ENCODE measurements at places on chromosomes 12 and 14.
A peak's percentile ranks its signal among the peaks of the same experiment; 100 is the strongest.

- peak; percentile 84 for DNase-seq
Measured at GRCh38 chr12:71662849-71663560, 643 bp downstream of the ZFC3H1 start.

DNA sequence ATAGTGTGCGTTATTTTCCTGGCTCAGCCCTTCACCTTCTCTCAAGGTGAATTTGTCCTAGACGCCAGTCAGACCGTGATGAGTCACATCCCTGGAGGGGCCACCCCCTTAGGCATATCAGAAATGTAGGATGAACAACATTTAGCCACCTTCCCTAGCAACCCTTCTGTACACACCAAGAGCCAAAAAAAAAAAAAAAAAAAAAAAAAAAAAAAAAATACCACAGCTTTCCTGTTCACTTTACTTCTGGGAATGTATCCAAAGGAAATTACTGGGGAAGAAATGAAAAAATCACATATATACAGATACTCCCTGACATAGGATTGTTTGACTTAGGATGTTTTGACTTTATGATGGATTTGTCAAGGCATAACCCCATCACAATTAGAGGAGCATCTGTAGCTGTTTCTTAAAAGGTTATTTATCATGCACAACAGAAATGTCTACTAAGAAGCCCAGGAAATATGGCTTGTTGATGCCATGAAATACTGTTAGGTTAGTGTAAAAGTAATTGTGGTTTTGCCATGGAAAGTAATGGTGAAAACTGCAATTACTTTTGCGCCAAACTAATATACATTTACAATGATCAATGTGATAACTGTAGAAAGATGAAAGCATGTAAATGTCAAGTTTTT is 68.2 kb upstream of the BDKRB2 start:
- no peak for DNase-seq

DNA sequence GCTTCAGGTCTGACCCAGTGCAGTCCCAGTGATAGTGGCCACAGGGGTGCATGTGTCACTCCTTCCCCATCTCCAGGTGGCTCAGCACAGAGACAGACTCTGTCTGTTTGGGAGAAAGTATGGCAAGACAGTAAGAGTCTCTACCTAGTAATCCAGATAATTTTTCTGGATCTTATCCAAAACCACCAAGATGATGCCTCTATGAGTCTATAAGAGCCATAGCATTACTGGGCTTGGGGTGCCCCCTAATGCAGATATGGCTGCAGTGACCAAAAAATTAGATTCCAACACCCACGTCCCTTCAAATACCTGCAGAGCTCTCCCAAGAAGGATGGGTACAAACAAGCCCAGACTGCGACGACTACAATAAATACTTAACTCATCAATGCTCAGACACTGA is 123.8 kb downstream of the GRIP1 start:
- no peak for DNase-seq

GRCh38 chr12:47147739-47148138 is 68.0 kb upstream of the AMIGO2 start:
- DNase-seq: no peak

GRCh38 chr12:53199700-53200099 is 7.4 kb downstream of the ITGB7 start:
- DNase-seq: no peak

DNA sequence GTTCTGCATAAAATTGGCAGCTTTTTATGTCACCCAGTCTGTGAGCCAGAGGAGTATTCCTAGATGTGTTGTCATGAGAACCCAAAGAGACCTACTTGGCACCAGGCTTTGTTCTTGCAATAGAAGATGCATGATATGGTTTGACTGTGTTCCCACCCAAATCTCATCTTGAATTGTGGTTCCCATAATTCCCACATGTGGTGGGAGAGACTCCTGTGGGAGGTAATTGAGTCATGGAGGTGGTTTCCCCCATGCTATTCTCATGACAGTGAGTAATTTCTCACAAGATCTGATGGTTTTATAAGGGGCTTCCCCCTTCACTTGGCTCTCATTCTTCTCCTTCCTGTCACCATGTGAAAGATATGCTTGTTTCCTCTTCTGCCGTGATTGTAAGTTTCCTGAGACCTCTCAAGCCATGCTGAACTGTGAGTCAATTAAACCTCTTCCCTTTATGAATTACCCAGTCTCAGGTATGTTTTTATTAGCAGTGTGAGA is 572.0 kb upstream of the ATP2B1 start:
- DNase-seq: peak; percentile 19

DNA sequence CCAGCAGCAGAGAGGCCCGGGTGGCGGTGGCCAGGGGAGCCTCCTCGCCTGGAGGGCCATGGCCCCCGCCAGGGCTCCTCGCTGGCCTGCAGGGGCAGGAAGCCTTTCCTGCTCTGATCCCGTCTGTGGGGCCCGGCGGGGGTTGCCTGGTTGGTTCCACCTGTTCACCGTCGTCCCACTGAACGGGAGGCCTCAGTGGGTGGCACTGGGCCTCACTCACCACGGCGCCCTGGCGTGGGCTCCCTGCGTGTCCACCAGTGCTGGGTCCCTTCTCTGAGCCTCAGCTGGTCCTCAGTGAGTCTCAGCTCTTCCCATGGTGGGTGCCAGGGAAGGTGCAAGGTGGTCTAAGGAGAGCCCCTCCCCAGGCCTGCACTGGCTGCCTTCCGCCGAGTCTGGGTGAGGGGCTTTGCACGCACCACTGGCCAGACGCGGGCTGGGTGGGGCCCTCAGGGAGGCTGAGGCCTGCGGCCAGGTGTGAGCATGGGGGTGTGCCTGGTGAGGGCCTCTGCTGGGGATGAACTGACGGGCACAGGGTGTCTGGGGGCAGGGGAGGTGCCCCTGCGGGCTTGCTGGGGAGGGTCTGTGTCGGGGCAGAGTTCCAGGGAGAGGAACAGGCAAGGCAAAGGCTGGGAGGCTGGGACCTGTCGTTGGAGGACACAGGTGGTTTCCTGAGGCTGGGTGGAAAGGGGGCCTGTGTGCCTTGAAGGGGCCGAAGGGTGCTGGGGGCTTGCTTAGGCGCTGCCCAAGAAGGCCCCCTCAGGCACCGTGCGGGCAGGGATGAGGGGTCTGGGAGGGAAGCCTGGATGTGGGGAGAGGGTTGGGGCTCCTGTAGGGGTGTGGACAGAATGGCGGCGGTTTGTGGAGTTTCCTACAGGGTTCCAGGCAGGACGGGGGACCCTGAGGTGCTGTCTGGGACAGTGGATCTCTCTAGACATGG is 339.8 kb downstream of the TMEM121 start:
- no peak for DNase-seq

- DNase-seq: no peak
Measured at GRCh38 chr14:93582516-93582915, 151.8 kb downstream of the UNC79 start.

GRCh38 chr12:95102916-95103671 is 29.7 kb upstream of the NR2C1 start:
- peak; percentile 54 for DNase-seq

DNA sequence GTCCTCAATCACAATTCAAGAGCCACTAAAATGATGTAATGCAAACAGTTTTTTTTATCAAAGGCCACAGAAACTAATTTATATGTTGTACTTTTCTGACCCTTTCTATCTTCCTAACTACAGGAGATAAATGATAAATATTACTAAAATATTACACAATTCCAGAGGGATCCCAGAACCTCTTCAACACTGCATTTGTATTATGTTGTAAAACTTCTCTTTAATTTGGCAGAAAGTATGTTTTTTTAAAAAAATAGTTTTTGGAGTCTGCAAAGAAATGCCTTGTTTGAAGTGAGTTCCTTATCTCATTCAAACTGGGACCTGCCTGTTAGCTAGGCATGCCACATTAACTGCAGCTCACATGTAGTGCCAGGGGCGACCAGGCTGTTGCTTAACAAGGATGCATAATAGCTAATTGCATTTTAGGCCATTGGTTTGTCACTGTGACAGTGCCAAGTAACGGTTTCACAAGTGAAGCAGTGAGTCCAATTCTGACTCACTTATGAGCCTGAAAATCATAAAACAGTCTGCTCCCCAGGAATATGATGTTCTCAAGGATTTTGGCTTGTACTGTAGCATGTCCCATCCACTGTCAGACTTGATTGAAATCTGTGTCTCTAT is 266.9 kb downstream of the KTN1 start:
- no peak for DNase-seq

- peak; percentile 15 for DNase-seq
Measured at GRCh38 chr14:56150645-56151345, 32.6 kb downstream of the PELI2 start.

DNA sequence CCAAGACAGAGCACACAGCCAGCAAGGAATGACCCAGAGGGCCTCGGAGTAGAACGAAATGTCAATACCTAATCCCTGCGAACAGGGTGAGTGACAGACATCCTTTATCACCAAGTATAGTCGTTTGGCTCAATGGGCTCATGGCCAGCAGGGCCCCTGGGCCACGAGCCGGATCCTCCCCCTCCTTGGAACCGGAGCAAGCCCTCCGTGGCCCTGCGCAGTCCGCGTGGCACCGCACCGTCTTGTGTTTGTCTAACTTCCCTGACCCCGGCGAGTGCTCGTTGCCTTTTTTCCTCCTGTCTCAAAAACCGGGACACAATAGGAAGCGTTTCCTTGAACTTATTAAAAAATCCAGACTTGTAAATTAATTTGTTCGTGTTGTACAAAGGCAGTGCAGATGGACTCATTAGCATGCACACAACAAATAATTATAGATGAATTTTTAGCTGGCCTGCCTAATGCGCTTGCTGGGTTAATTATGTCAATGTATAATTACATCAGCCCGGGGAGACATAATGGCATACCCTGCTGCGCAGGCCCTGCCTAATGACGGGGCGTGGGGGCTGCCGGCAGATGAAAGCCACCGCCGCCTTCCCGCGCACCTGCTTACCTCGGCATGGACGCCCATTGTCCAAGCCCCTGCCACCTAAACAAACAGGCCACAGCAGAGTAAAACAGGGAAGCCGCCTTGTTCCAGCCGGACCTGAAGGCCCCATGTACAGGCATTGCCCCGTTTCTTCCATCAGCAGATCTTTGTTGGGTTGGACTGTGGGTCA is 81.6 kb downstream of the PHETA1 start:
- no peak for DNase-seq

DNA sequence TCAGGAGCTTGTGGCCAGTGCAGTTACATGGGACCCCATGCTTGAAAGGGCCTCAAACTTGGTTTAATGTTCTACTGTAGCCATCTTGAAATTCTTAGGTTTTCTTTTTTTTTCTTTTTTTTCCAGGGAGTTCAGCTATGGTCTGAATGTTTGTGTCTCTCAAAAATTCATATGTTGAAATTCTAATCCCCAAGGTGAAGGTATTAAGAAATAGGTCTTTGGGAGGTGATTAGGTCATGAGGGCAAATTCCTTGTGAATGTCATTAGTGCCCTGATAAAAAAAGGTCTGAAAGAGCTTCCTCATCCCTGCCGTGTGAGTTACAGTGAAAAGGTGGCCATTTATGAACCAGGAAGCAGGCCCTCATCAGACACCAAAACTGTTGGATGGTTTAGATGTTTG is 324.1 kb downstream of the C12orf75 start:
- no peak for DNase-seq

DNA sequence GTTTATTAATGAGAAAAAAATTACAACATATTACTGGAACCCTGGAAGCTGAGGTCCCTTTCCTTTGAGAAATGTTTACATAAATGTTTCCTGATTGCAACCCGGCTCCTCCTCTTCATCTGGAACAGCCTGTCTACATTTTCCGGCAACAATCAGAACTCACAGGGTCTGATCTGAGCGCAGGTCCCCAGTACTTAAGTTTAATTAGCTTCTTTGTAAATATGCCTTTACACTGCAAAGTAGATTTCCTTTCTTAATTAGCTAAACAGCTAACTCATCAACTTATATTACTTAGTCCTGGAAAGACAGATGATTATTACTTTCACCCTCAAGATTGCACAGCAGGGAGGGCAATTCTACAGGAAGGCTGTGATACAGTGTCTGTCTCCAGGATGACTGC is 213.0 kb downstream of the MON2 start:
- no peak for DNase-seq
